HepG2 (cell line): ENCODE measurements at places on chromosomes 3 and 15. TPM values are rescaled to one million over a fixed set of nuclear protein-coding genes. Genes with fewer than 3 reads are reported as not detected.

GRCh38 chr15:77251662-77252061 lies 168.2 kb downstream of the PEAK1 start:
- DNase-seq: no peak

DNA sequence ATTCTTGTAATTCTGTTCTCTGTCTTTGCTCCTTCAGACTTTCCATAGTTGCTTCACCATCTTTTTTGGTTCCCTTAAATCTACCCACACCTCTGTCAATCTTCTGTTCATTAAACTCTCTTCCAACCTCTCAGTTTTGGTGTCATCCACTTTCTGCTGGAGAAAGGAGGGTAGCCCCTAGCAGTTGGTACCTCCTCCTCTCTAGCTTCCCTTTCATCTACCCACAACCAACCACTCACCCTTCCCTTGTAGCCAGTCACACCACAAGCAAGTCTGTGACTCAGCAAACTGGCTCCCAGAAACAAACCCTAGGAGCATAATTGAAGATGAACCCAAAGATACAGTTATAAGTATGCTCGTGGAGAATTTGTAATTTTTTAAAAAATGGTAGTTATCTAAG lies 318.6 kb downstream of the FHIT start:
- no peak for DNase-seq

- DNase-seq: no peak
These were observed 747.9 kb upstream of the CCDC54 start for GRCh38 chr3:106629215-106629832.

GRCh38 chr15:22868495-22868894 lies 30.0 kb downstream of the NIPA2 start:
- DNase-seq: no peak

- peak; percentile 76 for DNase-seq
These were observed 23.5 kb upstream of the TSC22D2 start for GRCh38 chr3:150384296-150385212.

The COLQ gene
- total RNA-seq: 0.31 TPM in 1 of 2 replicates, not detected in the other

The GABRG3 gene
- not detected in 2 replicates for total RNA-seq

The CCR1 gene
- total RNA-seq: not detected in 2 replicates

DNA sequence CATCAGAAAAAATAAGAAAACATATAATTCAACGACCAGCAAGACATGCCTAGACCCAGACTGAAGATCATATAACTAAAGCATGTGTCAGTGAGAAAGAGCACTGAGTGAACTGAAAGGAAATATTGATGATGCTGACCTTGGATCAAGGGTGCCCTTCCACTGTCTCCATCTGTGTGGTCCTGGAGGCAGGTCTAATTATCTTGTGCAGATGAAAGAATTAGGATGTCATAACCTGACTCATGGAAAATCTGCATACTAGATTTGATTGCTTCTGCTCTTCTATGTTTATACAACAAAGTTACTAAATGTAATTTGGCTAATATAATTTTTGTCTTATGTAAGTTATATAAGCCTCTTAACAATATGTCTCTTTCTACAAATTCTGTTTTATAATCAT lies 264.6 kb upstream of the TGFBR2 start:
- no peak for DNase-seq

The VIPR1 gene
- total RNA-seq: 0.04 TPM in 1 of 2 replicates, not detected in the other

DNA sequence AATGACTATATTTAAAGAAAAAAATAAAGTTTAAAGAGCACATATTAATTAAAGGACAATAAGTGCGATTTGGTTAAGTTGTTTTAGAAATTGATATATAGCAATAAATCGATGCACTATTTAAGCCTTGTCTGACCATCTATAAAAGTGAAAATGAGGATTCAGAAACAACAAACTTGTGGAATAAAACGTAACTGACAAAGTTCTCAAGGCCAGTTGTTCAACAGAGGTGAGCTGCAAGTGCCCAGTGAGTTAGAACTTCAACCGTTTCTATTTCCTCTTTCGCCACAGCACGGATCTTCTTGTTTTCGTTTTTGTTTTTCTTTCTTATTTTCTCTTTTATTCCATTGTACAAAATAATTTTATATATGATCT lies 724.9 kb upstream of the ARRDC4 start:
- DNase-seq: no peak

The NPAP1 gene
- not detected in 2 replicates for total RNA-seq

The MEIS2 gene
- 12.4 and 12.6 TPM in 2 replicates for total RNA-seq

DNA sequence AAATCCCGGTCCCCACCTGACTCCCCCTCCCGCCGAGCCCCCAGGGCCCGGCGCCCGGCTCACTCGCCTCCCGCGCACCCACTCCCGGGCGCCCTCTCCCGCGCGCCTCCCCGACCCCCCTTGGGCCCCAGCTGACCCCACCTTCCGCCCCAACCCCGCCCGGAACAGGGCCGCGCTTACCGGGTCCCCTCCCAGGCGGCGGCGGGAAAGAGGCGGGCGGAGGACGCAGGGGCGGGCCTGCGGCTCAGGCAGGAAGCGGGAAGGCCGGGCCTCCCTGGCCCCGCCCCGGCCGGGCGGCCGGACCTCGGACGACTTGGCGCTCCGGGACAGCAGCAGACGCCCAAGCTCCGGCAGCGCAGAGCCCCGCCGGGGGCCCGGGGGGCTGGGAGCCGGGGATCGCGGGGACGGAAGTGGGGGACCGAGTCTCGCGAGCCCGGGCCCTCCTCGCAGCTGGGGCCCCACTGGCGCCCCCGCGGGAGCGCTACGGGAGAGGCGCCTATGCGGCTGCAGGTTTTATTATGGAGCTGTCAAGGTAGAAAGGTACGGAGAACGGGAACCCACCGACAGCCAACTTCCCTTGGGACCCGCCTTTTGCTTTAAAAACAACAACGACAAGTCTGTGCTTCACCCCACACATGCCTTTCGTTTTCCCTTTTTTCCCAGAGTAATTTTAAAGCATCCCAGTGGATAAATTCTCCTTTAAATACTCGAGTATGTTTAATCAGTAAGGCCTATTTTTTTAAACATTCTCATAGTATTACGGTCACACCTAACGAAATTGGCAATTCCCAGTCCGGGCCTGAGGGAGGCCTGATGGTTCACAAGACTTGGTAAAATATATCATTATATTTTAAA lies at the start of gene SLC41A3:
SLC41A3 (minus strand) TSS at position 212 of the 855 bp plus-strand sequence. CDS start 15,905 bp downstream, outside the sequence.
- DNase-seq: peak; percentile 80

The SLC9C1 gene
- total RNA-seq: not detected in 2 replicates

The DET1 gene
- 2.1 and 2.2 TPM in 2 replicates for total RNA-seq

The CCDC39 gene
- total RNA-seq: not detected in 2 replicates

DNA sequence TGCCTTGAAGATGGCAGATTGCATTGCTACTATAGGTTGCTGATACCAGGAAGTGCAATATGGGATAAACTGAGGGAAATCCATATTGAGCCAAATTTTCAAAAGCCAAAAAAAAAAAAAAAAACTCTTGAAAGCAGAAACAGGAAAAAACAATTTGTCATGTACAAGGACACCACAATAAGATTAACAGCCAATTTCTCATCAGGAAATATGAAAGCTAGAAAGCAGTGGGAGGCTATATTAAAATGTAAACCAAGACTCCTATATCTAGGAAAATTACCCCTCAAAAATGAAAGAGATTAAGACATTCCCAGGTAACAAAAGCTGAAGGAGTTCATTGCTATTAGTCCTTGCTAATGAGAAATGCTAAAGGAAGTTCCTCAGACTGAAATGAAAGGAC lies 462.8 kb upstream of the DPH6 start:
- DNase-seq: no peak

The SCAANT1 gene
- total RNA-seq: not detected in 2 replicates

The TRANK1 gene
- 0.13 and 0.67 TPM in 2 replicates for total RNA-seq

The KLHL40 gene
- not detected in 2 replicates for total RNA-seq

GRCh38 chr3:13303410-13303809 lies 116.7 kb downstream of the NUP210 start:
- no peak for DNase-seq

DNA sequence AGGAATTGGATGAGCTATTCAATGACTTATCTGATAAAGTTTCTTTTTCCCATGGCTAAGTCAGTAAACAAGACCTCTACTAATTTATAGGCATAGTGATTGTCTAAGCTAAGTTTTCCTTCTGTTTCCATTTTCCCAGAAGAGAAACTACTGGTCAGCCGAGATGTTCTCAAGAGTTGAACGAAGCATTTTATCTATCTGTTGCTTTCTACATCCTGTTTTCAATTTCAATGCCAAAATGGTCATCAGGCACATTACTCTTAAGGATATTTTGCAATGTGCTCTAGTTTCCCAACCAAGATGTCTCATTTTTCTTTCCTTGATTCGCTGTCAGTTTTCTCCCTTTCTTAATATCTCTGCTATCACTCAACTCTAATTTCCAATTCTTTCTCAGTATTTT lies 228.7 kb downstream of the MBNL1 start:
- DNase-seq: no peak

DNA sequence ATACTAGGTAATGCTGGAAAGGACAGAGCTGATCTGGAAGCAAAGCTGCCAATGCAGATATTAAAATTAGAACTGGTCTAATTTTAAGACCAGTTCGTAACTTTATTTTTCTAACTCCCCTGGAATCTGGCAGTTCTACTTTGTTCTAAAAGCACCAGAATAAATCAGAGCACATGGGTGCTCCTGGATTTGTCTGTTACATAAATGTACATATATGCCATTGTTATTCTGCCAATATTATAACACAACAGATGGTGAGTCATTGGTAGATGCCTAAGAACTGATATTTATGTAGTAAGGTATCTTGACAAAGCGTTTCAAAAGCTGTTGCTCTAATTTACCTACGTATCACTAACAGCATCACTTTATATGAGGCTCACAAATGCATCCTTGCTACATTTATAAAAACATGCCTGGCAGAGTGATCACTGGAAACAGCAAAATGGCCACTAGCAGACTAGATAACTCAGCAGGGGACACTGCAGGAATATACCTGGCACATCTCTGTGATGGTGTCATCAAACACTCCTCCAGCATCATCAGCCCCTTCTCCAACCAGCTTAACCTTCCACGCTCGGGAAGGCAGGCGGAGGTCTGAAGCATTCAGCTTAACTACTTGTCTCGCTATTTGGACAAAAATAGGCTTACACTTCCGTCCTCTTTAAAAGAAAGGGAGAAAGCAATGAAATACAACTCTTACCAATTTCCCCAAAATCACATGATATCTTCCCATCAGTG lies 26.2 kb downstream of the FBXL22 start:
- DNase-seq: no peak

- no peak for DNase-seq
These were observed 199.4 kb downstream of the KCNH8 start for GRCh38 chr3:19347671-19348070.

The GASK1A gene
- total RNA-seq: not detected in 2 replicates

GRCh38 chr15:90099868-90100831 lies 2.1 kb downstream of the IDH2 start:
- DNase-seq: peak; percentile 41

The MYO1E gene
- 25.1 and 38.5 TPM in 2 replicates for total RNA-seq

The EBLN2 gene
- 1.3 and 8.3 TPM in 2 replicates for total RNA-seq

DNA sequence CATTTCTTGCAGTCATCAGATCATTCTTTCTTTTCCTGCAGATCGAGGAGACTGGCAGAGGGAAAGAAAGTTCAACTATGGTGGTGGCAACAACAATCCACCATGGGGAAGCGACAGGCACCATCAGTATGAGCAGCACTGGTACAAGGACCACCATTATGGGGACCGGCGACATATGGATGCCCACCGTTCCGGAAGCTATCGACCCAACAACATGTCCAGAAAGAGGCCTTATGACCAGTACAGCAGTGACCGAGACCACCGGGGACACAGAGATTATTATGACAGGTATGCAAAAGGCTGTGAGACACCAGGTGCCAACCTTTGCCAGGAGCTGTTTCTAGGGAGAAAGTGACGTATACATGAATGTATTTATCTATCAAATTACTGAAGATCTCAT lies 69.0 kb downstream of the RGMA start:
- no peak for DNase-seq

The NR1I2 gene
- 10.9 and 13.4 TPM in 2 replicates for total RNA-seq

DNA sequence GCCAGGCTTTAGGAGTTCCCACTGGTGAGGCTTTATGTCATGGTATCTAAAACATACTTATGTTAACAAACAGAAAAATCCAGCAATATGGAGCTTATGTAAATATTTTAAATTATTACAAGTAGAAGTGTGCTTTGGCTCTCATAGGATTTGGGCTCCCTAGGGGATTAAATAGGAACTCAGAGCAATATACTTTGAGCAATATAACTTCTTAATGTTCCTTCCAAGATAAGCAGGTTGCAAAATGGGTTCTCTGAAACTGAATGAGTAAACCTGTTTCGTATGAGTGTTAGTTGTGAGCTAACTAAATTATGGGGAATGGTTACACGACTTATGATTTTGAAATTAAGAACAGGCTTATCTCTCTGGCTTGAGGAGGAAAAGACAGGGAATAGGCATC lies 366.1 kb upstream of the ZNF385D start:
- no peak for DNase-seq

GRCh38 chr15:90084876-90085423 lies 17.3 kb downstream of the IDH2 start:
- no peak for DNase-seq

DNA sequence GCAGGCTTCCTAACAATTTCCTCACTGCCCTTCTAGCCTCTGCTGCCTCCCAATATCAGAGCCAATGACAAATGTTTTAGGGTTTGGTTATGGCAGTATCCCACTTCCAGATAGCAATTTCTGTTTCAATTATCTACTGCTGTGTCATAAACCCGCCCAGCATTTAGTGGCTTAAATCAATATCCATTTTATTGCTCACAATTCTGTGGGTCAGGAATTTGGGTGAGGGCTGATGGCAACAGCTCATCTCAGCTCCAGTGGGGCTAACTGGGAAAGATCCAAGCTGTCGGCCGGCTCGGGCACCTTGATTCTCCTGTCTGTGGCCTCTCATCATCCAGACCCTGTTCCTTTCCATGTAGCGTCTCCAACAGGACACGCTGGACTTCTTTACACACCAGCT lies 85.3 kb upstream of the GOLGA8J start:
- no peak for DNase-seq

DNA sequence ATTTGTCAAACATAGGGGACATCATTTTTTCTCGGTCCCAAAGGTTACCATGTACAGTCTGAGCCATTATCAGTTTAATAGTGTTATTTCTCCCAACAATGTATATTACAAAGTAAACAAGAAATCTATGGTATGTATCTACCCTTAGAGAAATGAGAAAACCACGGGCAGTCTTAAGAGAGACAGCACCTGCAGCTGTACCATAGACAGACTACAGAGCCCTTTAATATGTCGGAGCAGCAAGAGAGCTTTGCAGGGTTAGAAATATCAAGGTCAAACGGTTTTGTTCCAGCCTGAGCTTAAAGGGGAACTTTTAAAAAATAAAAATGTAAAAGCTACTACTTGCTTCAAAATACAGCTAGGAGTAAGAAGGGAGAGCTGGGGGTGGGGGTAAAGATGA lies 53.2 kb downstream of the SH3BP5 start:
- no peak for DNase-seq

The TGM5 gene
- 0.18 and 0.22 TPM in 2 replicates for total RNA-seq

The TEX55 gene
- not detected in 2 replicates for total RNA-seq

DNA sequence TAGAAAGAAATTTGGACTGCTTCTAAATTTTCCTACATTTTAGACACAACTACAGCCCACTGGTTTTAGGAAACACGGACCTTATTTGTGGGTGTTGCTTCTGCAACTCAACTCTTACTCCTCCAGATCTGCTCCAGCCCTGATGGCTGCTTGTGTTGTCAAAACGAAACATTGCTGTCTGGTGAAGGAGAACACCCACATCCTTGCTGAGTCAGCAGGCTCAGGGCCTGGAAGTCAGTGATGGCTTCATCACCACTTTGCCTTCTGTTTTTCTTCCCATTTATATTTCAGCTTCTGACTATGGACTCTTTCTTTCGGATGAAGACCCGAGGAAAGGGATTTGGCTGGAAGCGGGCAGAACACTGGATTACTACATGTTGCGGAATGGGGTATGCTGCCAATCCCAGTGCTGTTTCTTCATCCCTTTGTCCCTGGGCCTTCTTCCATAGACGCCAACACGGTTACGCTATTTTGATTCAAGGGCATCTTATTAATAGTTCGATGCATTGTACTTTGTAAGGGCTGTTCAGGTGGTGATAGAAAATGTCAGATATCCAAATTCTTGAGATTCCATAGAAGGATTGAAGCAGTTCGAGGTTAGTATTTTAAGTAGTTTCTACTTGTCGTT lies 392.6 kb upstream of the TPM1 start:
- DNase-seq: no peak
